T-helper 2 cell treated with Interferon-gamma antibody and Interleukin-4, amounts not matched to agents 5 μg/mL and 100 μg/mL, for 36 hours (primary cell): ENCODE measurements at places on chromosomes 3 and 15.
A peak's percentile ranks its signal among the peaks of the same experiment; 100 is the strongest.

DNA sequence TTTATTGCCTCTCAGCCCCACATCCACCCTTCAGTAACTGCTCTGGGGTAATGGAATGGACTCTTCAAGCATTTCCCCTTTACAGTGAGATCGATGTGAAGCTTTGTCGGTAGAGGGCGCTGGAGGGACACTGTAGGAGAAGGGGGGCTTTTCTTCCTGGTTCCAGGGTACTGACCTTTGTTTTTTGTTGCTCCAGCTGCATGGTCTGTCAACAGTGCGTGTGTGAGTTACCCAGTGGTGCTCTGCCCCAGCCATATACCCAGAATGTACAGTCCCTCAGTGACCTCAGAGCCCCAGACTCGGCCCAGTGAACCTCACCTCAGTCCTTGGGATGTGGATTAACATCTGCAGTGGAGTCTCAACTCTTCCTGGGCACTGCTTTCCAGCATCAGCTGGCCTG lies 180.3 kb upstream of the TSC22D2 start:
- DNase-seq = peak; percentile 6

GRCh38 chr3:41073190-41073589 lies 126.1 kb upstream of the CTNNB1 start:
- DNase-seq = no peak

DNA sequence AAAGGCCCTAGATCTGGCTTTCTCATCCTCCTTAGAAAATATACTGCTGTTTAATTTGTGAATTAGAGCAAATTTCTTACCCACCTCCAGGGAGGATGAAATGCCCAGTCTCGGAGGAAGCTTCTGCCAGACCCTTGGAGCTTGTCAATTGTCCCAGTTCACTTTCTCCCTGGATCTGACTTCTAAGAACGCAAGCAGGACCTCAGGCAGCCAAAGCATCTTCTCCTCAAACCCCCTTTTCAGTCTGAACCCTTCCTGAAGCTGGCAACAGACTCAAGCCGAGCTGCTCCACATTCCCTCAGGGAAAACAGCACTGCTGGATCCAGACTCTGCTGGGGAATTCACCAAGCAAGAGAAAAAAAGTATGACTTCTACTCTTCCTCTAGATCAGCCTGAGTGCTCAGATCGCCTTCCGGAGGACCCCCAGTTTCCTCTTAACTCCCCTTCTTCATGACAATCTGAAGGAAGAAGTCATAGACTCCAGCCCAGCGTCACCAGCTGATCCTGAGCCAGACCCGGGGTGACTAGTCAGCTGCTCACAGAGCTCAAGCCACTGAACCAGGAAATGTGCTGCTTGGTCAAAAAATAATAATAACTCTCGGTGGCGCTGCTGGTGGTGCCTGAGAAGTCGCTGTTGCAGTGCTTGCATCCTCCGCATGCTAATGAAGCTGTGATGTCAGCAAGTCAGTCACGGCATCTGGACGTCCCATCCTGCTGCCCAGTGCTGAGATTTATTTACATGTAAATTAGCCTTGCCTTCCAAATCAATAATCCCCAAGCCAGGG lies at the start of gene PRICKLE2:
Gene PRICKLE2, minus strand, starts transcription at position 641 of the 785 bp plus-strand sequence. CDS start 26,539 bp downstream, outside the sequence.
- DNase-seq = no peak

GRCh38 chr3:27990324-27990723 lies 251.1 kb upstream of the CMC1 start:
- no peak for DNase-seq

DNA sequence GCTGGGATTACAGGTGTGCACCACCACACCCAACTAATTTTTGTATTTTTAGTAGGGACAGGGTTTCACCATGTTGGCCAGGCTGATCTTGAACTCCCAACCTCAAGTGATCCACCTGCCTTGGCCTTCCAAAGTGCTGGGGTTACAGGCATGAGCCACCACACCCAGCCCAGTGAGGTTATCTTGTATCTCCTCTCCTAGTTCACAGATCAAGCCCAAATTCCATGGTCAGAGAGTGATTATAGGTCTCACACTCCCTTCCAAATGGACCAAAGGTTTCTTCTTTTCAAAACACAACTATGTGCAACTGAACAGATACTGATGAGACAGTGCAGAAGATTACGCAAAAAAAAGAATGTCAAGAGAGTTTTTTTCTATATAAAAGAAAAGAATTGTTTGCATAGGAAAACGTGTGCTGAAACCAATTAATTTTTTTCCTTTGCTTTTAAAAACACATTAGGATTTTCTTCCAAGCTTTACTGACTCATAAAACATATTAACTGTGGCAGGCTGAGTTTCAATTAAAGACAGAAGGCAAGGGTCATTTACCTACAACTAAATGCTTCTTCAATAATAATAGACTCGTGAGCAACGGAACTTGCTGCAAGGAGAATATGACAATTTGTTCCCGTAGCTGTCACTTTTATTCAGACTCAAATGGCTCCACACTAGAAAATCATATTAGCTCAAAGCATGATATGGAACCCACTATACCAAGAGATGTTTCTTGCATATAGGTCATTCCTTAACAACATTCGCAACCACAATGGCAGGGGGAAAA lies 30.4 kb upstream of the THUMPD3 start:
- no peak for DNase-seq

- DNase-seq = no peak
These were observed 613.8 kb upstream of the TBL1XR1 start for GRCh38 chr3:177811112-177811511.

- DNase-seq = no peak
These were observed 5.7 kb downstream of the DPPA4 start for GRCh38 chr3:109331692-109332091.

- no peak for DNase-seq
These were observed 305.7 kb downstream of the RYR3 start for GRCh38 chr15:33616475-33616874.

DNA sequence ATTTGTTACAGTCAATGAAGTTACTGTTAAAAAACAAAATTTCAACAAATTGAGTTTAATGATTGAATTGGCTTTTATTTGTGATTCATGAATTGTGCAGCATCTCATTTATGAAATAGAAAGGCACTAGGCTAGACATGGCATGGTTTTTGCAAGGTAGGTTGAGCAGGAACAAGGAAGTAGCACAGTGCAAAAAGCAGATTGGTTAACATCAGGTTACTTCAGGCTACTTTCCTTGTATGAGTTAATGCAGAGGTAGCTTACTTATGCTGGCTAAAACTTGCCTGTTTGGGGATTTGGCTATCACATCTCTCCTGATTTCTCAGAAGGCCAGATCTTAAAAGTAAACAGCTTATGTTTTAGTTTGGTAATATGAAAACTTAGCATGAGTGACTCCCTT lies 23.0 kb upstream of the SV2B start:
- no peak for DNase-seq

- DNase-seq = peak; percentile 57
These were observed 66.2 kb downstream of the RASA2 start for GRCh38 chr3:141553055-141553454.

DNA sequence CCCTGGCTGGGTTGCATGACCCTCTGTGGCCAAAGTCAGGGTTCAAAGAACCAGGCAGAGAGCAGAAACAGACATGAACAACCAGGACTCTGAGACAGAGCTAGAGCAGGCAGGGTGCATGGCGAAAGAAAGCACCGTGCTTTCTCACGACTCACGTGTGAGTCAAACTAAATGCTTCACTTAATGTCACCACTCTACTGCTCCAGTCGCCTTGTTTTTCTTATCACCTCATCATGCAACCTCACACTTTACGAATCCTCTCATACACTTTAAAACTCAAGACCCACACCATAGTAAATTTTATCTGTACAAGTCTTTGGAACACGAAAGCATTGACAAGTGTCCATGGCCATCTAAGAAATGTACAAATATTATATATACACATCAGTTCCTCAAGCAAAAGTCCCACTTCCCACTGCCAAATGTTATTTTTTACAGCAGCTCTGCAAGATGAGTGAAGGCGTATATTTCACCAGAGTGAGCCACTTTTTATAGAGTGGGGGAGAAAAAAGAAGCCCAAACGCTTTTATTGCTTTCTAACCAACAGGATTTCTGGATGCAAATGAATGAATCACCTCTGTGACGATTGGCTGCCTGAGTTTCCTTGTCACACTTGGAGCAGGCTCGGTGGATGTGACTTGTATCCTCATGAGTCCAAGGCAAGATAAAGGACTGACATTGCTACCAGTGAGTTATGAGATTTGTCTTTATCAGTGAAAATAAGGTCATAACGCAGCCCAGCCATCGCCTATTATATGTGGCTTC lies 16.0 kb upstream of the MEGF11 start:
- DNase-seq = no peak

GRCh38 chr15:50726315-50726714 lies 39.2 kb downstream of the SPPL2A start:
- no peak for DNase-seq

DNA sequence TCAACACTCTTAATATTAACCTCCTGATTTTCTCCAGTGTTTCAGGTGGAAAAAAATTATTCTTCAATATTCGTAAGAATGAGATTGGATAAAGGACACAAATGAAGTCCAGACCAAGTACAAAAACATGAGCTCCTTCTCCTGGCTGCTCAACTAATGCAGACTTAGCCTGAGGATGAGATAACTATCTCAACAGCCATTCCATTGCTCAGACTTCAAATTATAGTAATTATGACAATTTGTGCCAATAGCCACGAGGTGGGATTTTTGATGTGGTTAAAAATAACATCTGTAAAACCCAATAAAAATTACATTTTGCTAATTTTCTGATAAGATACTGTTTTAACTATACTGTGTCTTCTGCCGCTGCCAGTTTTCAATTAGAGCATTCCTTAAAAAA lies 323.6 kb downstream of the SOX2 start:
- DNase-seq = no peak

DNA sequence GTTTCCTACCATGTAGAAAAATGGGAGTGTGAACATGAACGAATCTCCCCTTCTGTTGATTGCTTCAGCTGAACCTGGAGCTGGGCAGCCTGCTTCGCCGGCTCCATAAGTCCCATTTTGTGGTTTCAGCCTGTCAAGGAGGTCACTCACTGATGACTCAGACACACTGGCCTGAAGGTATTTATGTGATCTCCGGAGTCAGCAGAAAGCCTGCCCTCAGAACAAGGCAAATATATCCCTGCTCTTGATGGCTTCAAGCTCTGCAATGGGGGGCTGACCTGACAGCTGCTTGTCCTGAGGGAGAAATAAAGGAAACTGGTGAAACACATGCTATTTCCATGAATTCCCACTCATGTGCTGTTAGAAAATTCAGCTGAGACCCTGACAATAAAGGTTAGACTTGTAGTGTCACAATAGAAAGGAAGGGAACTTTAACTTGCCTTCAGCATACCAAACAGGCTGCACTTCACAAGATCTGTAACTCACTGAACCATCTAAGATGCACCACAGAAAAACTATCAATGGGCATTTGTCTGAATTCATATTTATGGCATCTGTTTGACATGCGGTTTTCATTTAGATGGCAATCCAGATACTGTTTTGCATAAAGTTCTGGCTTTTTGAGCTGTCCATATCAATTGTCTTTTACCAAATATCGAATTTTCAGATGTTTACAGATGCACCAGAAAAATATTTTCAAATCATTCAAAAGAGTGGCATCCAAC lies 282.0 kb upstream of the VEPH1 start:
- DNase-seq = no peak

- no peak for DNase-seq
These were observed 468.8 kb upstream of the GRM7 start for GRCh38 chr3:6392123-6392522.

DNA sequence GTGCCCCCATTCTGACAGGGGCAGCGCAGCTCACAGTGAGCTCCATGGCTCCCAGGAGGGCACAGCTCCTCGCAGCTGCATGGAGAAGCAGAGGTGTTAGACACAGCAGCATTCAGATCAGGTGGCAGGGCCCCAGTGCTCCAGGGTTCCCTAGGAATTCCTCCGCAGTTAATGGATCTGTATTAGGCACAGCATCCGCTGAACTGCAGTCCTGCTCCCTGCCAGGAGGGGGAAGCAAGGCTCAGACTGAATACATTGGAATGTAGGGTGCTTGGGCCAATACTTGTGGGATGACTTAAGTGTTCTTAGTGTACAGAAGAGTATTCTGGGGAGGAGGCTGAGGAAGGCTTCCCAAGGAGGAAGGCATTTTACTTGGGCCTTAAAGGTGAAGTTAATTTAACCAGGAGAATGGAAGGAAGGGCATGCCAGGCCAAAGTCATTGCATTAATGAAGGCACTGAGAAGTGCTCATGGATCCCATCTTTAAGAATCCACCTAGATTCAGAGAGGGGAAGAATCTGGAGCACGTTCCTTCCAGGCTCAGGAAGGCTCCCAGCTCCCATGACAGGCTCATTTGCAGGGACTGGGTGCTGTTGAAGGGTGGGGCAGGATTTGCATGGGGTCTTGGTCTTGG lies 111.6 kb downstream of the RAB11A start:
- no peak for DNase-seq

DNA sequence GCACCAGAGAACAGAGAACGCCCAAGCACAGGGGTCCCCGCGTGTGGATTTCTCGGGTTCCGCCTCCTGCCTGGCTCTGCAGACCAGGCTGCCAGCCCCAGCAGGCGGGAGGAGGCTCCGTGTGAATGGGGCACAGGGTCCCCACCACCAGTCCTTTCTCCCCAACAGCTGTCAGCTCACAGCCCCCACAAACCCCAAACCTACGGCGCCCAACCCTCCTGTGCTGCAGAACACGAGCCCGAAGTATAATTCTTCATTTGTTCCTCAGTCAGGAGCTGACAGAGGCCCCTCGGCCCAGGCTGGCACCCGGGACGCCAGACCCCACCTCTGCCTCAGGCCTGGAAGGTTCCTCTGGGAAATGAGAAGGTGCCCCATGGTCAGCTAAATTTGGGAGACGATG lies 78.0 kb downstream of the TBC1D2B start:
- no peak for DNase-seq

DNA sequence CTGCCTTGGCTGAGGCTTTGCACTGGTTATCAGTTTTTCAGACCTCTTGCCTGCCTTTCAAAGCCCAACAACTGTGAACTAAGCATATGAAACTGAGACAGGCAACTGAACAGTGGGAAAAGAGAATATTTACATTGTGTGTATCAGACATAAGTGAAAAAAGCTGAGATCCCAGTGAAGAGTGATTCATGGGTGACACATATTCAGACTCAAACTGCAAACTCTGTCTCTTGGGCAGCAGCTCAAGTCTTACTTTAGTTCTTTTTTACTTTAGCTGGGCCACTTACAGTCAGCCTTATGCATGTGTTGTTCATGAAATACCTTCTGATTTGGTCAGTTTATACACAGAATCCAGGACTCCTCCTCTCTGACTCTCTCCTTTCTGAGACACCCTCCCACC lies 19.2 kb downstream of the SUCLG2 start:
- DNase-seq = peak; percentile 8

DNA sequence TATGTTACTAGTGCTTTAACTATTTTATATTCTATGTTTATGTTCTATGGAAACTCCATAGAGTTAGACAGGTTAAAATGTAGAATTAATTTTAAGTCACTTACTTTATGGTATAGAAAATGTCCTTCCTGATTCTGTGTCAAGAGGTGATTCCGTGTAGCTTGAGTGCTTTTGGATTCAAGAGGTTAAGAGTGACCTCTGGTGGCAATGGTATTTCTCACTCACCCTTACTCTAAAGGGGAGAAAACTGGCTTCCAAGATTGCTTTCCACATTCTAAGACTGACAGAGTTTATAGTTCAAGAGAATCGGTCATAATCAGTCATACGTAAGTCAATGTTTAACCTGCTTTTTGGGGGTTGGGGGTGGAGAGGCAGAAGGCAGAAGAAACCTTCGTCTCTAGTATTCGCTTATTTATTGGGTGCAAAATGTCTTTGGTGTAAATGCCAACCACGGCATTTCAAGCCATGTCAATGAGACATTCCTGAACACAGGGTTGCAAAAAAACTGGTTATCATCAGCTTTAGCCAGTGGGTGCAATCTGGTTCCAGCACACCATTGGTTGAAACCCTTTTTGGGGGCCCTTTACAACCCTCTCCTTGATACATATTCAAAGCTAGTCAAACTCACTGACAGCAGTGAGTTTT lies 92.0 kb upstream of the VGLL3 start:
- DNase-seq = no peak

GRCh38 chr15:63912061-63912615 lies 78.4 kb upstream of the HERC1 start:
- DNase-seq = no peak
